ENCODE measurements at places on chromosomes 3 and 15. TPM values are rescaled to one million over a fixed set of nuclear protein-coding genes. Genes with fewer than 3 reads are reported as not detected.

TMOD3 gene
- 56.9 TPM for total RNA-seq

PIK3R4 gene
- 17.7 TPM for total RNA-seq

ULK4 gene
- total RNA-seq = 9.2 TPM

GOLGA6B gene
- total RNA-seq = not detected

ARGFX gene
- total RNA-seq = not detected

TNNC1 gene
- total RNA-seq = 13.7 TPM

DNA sequence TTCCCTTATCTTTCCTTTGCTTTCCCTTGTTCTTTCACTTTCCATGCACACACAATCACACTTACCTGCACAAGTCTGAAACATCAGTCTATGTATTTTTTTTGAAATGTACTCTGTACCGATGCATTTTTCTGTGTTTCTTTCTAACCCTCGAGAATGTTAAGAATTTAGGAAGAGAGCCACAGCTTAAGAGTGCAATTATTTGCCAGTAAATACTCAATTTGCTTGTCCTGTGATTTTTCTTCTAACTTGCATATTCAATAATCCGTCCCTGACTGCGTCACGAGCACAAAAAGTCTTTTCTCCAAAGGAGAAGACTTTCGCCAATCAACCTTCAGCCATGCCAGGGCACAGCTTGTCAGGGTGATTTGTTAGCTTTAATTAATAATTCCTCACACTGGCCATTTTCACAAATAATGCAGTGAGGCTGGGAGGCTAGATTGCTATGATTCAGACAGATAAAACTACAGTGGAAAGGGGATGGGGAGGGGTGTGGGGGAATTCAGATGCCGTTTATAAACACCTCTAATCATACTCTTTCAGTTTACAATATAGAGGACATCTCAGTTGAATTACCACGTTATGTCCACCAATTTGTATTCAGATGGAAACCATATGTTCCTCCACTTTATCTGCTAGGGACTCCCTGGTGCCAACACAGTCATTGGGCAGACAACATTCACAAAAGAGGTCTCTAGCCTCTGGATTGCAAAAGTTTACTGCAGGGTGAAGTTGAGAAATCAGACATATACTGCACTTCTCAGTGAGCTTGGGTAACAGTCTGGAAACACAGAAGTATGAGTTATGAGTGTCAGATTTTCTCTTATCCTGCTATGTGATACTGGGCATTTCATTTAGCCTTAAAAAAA lies 388.0 kb downstream of the ZBTB20 start:
- no peak for DNase-seq

DNA sequence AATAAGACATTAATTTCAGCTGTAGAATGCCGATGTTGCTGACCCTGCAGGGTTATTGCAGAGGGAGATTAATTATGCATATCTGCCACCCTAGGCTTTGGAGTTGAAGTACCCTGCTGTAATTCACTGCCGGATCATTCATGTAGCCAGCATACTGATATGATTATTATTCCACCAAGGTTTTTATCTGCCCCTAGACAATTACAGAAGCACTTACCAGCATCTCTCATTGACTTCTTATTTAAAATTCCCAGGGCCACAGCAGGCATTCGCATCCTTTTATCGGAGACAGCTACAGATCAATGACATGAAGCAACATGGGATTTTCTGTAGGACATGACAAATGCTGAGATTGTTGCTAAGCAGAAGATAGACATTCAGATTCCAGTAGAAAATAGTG lies 31.3 kb downstream of the IL1RAP start:
- DNase-seq = no peak

DNA sequence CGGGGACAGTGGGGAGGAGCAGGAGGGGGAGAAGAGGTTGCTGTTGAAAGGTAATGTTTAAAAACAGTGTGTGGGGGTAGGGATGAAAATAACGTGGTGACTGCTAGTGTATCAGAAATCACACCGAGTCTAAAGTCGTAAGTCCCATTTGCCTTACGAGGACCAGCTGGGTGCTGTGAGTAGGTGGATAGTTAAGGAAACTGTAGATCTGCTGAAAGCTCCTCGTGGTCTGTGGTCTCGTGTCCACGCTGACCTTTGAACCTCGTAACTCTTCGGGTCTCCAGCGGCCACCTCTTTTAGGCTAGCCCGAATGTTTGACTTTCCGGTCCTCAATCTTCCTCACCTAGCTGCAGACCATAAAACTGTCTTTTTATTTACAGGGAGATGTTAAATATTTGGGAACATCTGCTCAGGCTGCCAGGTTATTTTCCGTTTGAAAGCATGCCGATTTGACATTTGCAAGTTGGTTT lies 29.3 kb upstream of the ST3GAL6 start:
- DNase-seq = no peak

- no peak for DNase-seq
These were observed 233.5 kb upstream of the WNT5A start for GRCh38 chr3:55720614-55721013.

- DNase-seq = no peak
These were observed 297.9 kb downstream of the GABRG3 start for GRCh38 chr15:27268923-27269322.

- no peak for DNase-seq
These were observed 67.7 kb upstream of the CDV3 start for GRCh38 chr3:133505813-133506212.

- DNase-seq = no peak
These were observed 4.6 kb downstream of the THPO start for GRCh38 chr3:184373422-184373821.

DNA sequence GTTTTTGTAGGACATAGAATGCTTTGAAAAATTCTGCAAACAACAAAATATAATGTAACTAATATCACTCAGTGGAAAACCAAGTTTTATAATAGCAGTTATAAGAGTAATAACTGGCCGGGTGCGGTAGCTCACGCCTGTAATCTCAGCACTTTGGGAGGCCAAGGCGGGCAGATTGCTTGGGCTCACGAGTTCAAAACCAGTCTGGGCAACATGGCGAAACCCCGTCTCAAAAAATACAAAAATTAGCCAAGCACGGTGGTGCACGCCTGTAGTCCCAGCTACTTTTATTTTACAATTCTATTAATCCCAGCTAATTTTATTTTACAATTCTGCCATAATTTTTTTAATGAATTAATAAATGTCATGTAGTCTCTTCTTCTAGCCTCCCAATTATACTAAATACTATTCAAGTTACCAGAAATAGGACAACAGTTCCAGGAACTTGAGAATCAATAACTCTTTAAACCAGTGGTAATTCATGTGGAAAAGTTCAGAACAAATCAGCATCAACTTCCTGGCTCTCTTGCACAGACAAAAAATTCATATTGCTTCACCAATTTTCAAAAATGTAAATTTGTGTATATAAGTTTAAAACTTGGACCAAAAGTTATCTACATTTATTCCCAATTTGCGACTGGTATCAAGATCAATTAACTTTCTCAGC lies 2.2 kb downstream of the DENND4A start:
- DNase-seq = no peak

DNA sequence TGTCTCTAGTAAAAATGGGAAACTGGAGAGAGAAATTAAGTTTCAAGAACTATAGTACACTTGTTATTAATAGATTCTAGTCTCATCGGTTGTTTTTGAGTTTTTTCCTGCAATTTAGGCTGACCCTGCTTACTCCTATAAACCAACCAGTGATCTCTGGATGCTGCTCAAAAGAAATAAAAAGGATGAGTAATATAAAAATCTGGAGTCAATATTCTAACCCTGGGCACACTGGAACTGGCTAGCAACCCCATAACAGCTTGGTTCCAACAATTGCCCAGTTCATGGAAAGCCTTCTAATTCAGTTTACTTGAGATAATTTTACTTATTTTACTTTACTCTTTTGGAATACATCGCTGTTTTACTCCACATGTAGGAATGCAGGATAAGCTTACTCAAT lies 211.6 kb downstream of the GBE1 start:
- DNase-seq = no peak

DNA sequence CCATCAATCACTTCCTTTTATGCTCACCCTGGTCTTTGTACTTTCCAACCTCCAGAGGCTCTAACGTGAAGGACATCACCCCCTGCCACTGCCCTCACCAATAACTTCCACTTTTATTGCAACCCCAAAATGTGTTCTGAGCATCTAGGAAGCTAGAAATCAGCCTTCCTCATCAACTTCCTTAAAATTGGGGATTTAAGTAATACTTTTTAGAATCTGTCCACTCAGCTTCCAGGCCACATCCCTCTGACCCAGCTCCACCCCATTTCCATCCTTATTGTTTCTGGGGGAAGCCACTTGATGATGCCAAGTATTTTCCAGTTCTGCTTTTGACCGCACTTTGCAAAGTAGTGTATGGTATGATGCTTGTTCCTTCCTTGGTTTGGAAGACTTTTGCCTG lies 73.5 kb upstream of the XCR1 start:
- no peak for DNase-seq

GRCh38 chr3:133362539-133362938 lies 37.3 kb upstream of the BFSP2 start:
- no peak for DNase-seq

GRCh38 chr3:141524988-141525387 lies 38.2 kb downstream of the RASA2 start:
- DNase-seq = no peak

- no peak for DNase-seq
These were observed 10.8 kb upstream of the SHF start for GRCh38 chr15:45198337-45199135.

GRCh38 chr15:80404761-80405553 lies 775 bp downstream of the ARNT2 start:
- no peak for DNase-seq

- no peak for DNase-seq
These were observed 79.5 kb downstream of the IQSEC1 start for GRCh38 chr3:12993517-12994356.

DNA sequence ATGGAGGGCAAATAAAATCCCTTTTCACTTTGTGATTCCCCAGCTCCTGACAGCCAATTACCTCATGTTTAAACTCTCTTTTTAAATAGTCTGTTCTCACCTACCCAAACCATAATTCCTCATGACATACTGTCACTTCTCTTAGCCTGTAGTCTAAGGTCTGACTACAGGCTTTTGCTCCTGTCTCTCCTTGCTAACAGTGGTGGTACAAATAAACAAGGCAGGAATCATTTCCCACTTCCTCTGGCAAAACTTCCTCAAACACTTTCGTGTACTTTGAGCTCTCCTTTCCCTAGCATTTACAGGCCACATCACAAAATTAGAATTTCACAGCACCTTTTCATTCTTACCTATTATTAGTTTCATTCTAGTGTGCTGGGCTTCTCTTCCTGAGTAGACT lies 51.8 kb downstream of the ATP8B4 start:
- DNase-seq = no peak

GRCh38 chr3:44235604-44236484 lies 5.8 kb upstream of the TOPAZ1 start:
- no peak for DNase-seq

DNA sequence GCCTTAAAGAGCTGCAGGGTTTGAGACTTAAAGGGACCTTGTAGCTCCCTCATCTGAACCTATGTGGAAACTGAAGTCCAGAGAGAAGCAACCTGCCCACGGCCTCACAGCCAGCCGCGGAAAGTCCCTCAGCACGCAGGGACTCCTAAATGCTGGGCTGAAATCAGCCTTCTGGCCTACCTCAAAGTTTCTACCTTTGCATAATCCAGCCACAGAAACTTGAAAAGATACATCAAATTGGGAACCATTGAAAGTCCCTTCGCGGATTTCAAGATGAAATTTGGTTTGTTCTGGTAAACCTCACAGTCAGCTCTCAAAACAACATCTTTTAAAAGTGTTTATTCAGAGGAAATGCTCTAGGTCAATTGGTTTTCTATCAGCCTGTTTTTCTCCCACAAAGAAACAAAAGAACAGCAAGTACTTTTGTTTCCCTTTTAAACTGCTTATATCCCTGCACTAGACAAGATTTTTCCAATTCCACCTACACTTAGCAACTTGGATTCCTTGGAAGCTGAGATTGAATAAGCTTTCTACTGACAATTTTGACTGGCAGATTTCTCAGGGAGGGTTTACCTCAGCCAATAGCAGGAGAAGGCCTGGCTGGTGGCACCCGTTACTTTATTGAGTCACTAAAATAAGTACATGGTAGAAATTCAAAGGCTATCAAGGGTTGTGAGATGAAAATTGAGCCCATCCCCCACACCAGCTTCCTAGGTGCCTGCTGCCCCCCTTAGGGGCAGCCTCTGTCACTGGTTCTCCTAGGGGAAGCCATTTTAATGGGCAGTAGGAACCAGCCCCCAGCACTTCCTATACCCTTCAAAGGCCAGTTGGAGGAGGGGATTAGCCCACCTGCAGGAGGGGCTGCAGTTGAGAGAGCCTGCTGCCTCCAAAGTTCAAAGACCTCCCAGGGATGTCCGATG lies 171.2 kb downstream of the ADAMTS17 start:
- DNase-seq = no peak

DNA sequence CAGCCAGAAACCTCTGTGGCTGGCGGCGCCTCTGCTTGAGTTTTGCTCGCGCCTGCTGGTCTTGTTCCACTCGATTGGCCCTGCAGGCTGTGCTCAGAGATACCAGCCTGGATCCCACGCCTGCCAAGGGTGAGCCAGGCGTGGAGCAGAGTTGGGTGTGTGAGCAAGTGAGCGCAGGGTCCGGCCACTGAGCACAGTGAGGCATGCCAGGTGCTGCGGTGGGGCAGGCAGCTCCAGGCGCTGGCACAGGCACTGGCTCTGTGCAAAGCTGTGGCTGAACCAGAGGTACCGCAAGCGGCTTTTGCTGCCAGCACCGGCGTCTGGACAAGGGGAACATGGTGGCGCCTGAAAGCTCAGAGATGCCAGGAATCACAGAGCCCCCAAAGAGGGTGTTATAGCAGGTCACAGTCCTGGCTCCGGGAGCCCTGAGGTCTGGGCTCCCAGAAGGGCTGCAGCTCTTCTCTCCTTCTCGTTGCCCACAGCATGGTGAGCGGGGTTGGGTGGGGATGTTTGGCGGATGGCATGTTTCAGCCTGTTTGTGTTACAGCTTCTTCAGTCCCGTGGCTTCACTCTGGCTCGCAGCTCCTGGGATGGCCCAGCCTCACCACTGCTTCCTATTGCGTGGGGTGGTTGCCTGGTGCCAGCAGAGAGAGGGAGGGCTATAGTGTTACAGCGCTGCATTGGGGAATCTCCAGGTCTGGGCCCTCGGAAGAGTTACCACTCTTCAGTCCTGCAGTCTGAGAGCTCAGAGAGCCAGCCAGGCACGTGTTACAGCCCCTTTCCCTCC lies 73.9 kb downstream of the NR1D2 start:
- DNase-seq = no peak

- DNase-seq = no peak
These were observed 243.2 kb upstream of the NR2F2 start for GRCh38 chr15:96087180-96087884.

- no peak for DNase-seq
These were observed 25.6 kb upstream of the TCF12 start for GRCh38 chr15:56892659-56893363.

All from chondrocyte (in vitro differentiated cells).